ENCODE measurements at places on chromosomes 12 and 14.
A peak's percentile ranks its signal among the peaks of the same experiment; 100 is the strongest.

DNA sequence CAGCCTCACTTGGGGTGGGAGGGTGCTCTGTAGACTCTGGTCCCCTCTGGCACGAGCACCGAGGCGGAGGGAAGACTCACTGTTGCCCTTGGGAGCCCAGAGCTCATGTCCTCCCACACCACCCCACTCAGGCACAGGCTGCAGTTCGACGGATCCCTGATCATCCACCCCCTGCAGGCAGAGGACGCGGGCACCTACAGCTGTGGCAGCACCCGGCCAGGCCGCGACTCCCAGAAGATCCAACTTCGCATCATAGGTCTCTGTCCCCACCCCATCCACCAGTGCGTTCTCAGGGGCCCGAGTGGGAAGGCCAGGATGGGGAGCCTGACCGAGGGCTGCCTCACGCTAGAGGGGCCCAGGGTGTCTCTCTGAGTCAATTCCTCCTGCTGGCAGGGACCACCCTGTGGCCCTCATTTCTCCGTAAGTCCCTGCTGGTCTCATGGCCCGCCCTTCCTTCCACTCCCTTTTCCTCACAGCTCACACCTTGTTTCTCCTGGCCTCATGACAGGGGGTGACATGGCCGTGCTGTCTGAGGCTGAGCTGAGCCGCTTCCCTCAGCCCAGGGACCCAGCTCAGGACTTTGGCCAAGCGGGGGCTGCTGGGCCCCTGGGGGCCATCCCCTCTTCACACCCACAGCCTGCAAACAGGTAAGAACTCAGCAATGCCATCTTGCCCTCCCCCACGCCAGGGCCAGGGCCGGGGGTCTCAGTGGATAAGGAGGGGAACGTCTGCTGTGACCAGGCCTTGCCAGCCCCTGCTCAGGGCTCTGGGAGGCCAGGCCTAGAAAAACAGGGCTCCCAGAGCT lies 27.0 kb downstream of the PAPLN start:
- no peak for DNase-seq

DNA sequence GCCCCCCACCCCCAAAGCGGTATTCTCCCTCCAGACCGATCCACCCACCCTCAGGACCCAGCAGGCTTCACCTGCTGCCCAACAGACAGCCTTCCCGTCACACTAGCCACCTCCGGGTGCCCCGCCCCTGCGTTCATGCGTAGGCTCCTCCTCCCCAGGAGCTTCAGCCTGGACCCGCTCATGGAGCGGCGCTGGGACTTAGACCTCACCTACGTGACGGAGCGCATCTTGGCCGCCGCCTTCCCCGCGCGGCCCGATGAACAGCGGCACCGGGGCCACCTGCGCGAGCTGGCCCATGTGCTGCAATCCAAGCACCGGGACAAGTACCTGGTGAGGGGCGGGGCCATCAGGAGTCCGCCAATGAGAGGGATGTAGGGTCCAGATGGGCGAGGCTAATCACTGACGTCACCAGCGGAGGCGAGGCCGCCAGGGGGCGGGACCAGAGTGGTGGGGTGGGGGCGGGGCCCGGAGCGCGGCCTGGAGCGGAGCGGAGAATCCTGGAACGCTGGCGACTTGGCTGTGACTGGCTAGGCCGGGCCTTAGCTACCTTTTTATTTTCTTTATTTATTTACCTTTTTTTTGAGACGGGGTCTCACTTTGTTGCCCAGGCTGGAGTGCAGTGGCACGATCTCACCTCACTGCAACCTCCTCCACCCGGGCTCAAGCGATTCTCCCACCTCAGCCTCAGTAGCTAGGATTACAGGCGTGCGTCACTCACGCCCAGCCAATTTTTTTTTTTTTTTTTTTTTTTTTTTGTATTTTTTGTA lies 4.4 kb downstream of the TNS2 start:
- DNase-seq = peak; percentile 95

GRCh38 chr14:69955855-69956845 lies 76.9 kb downstream of the SMOC1 start:
- DNase-seq = no peak

DNA sequence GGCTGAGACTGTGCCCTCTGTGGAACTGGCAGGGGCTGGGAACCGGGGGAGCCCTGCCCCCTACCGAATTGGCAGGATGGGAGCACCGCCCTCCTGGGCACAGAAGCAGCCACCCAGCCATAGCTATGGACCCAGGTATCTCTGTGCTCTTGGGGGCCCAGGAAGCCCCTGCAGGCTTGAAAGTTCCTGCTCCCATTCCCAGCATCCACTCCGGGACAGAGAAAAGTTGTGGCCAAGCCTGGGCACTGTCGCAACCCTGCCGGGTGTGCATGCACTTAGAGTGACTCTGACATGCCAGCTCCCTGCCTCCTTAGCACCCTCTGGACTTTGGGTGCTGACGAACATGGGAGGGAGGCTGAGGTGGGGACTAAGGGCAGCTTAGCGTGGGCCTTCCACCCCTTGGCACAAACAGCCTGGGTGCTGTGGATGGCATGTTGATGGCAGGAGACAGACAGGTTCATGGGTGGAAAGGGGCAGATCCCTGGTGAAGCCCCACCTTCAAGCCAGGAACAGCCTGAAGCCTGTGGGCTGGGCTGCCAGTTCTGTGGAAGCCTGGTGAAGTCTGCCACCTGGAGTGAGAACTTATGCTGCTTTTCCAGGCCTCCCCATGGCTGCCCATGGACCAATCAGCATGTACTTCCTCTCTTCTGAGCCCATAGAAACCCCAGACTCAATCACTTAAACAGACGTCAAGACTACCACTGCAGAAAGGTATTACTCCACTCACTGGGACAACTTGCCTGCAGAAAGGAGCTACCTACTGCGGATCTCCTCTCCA lies 279.0 kb downstream of the ATXN7L3B start:
- DNase-seq = no peak

DNA sequence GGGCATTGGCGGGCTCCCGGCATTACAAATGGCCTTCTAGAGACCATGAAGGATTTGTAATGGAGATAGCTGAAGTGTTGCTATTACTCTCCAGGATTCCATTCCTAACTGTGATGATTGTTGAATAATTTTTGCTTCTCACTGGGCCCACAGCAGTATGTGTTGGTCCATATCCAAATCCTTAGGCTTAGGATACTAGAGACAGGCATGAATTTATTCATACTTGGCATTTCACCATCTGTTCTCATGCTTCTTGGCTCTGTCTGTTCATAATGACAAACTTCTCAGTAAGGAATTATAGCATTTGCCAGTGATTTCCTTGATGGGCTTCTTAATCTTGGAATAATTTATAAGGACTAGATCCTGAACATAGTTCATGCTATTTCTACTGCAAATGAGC lies 832.9 kb downstream of the C12orf50 start:
- no peak for DNase-seq

- DNase-seq = no peak
Observed at GRCh38 chr12:34600592-34601462, 578.5 kb downstream of the ALG10 start.

DNA sequence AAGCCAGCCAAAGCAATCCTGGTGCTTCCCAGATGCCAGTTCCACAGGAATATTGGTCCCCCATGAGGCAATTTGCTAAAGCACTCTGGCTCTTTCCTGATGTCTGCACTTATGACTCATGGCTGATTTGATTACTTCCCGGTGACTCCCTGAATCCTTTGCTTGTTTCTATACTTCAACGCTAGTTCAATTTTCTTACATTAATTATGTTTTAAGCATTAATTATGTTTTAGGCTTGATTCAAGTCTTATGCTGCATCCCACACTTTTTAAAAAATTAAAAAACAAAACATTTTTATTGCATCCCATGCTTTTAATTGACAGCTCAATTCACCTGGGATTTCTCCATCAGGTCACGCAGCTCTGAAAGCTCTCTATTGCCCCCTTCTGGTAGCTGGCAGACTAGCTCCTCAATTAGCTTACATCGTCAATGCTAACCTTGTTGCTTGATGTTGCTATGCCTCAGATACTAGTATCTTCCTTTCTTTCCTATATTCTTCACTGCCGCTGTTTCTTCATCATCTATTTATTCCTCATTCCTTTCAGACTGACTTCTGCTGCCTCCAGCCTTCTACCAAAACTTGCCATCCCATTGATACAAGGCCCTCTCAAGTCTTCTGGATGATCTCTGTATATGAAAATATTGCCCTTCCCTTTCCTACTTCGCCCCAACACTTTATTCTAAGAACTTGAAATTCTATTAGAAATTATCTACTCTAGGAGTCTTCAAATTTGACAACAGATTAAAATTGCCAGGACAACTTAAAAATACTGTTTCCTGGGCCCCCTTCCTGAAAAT lies 32.0 kb downstream of the TSHR start:
- peak; percentile 72 for DNase-seq

DNA sequence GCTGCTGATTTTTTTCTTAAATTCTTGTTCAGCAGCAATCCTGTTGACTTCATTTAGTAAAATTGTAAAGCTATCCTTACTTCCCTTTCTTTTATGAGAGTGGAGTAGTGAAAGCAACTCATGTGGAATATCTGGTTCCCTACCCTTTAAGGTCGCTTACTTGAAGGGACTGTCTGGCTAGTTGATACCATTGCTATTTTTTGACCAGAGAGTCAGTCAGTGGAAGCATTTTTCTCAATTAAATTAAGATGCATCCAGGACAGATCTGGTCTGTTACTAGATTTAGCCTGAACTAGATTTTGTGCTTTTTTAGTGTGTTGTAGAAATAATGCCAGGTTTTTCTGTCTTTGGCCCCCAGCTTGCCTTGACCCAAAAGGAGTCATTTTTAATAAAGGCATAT lies 18.0 kb downstream of the TTC8 start:
- DNase-seq = no peak

- no peak for DNase-seq
Observed at GRCh38 chr14:32129124-32129523, 52.0 kb downstream of the ARHGAP5 start.

GRCh38 chr14:54348001-54348611 lies 48.7 kb upstream of the CDKN3 start:
- DNase-seq = no peak

GRCh38 chr14:73744175-73744867 lies 30.1 kb upstream of the PNMA1 start:
- DNase-seq = no peak

DNA sequence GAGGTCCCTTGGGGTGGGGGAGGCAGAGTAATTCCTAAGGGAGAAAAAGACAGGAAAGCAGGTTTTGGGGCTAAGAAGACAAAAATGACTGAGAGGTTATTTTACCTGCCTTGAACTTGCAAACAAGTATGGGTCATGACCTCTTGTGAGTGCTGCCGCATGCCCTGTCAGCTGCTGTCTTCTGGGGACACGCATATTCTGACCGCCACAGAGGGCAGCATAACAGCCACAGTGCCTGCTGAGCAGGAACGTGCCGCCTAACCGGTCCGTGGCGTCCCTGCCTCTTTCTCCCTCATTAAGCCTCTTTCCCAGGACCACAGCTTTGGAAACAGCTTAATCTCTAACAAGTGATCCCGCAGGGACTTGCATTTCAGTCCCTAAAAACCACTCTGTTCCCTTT lies 51.3 kb upstream of the KCNA1 start:
- DNase-seq = no peak
